ENCODE measurements at places on chromosomes 7 and 10.

GRCh38 chr7:30760514-30761213 is 8.7 kb downstream of the INMT start:
- DNase-seq = no peak

GRCh38 chr7:46058086-46058823 is 137.2 kb upstream of the IGFBP3 start:
- no peak for DNase-seq

GRCh38 chr7:99694201-99694911 is 14.6 kb upstream of the CYP3A5 start:
- DNase-seq = no peak

- no peak for DNase-seq
Observed at GRCh38 chr7:150317748-150318444, 5.3 kb upstream of the LRRC61 start.

DNA sequence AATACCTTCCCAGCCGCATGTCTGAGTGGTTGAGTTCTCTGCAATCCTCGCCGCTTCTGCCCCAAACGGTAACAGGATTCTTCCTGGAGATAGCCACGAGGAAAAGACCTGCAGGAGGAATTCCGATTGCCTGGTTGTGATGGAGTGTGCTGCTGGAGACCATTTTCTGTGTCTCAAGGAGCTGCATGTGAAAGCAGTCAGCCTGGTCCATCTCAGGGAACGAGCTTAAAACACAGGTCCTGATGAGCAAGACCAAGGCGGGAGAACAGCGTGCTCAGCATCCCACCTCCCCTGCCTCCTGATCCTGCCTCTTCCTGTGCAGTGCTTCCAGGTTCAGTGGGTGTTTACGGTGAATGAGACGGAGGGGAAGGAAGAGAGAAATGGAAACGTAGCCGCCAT is 26.5 kb downstream of the VIPR2 start:
- DNase-seq = no peak

DNA sequence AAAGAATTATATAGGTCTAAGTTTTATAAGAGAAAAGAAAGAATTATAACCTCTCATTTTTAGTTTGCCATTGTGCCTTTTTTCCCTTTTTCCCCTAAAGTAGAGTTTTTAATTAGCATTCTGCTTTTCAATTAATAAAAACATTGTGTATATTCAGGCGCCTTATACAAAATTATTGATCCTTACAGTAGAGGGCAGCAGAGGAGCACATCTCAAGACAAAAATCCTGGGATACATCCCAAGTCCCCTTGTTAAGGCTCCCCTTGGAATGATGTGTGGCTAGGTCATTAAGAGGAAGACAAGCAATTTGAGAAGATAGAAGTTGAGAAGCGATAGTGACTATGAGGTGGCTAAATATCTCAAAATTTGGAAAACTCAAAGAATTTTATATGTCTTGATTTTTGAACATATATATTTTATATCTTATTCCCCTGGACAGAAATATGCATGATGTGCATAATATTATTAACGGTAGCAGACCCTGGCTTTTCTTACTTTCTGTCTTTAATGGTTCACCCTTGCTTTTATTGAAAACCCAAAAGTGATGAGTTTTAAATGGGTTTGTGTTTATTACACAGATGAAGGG is 19.1 kb upstream of the TPK1 start:
- peak; percentile 44 for DNase-seq

- peak; percentile 28 for DNase-seq
Observed at GRCh38 chr10:96910488-96911395, 78.6 kb downstream of the LCOR start.

DNA sequence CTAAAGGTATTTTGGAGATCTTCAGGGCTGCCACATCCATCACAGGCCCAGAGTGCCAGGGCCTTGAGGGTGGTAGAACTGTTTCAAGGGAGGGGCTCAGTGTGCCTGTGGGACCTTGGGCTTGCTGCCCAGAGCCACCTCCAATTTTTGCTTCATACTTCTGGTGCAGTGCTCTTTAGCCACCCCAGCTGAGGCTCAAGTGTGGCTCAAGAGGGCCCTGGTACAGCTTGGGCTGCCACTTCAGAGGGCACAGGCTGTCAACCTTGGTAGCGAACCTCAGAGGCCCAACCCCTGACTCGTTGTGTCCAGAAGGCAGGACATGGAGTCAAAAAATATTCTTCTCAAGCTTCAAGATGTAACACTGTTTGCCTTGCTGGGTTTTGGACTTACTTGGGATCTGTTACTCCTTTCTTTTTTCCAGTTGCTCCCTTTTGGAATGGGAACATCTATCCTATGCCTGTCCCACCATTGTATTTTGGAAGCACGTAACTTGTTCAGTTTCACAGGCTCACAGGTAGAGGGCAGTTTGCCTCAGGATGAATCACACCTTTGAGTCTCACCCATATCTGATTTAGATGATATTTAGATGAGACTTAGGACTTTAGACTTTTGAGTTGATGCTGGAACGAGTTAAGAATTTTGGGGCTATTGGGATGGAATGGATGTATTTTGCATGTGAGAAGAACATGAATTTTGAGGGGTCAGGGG is 224.8 kb downstream of the RPS24 start:
- no peak for DNase-seq

- no peak for DNase-seq
Observed at GRCh38 chr7:132771301-132771730, 195.0 kb upstream of the PLXNA4 start.

- peak; percentile 88 for DNase-seq
Observed at GRCh38 chr7:20598459-20599309, 16.8 kb upstream of the ABCB5 start.

DNA sequence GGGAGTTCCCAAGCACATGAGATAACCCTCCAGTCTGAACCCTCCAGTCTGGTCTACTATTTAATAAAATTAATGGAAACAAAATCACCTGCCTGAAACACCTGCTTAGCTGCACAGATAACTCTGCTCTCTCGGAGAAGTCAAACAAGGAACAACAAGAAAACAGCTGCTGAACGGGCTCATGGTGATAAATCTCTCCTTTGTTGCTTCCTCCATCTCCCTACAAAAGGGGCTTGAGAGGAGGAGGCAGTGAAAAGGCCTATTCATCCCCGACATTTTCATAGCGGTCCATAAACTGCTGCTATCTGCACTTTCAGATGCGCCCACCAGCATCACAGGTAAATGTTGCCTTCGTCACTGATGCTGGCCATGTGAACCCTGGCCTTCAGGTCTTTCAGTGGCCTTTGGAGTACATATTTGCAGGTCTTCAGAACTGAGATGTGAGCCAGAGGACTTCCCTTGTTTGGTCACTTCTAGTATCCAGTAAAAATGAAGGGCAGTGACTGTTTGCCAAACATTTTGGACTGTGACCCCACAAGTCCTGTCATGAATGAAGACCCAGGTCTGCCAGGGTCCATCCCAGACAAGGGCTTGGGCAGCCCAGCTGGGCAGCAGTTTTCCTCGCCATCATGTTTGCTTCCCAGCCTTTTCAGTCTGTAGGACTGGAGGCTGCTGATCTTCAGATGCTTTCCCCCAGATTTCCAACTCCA is 15.9 kb downstream of the FKBP6 start:
- peak; percentile 31 for DNase-seq

GRCh38 chr7:106679153-106679931 is 18.4 kb upstream of the CCDC71L start:
- DNase-seq = no peak

DNA sequence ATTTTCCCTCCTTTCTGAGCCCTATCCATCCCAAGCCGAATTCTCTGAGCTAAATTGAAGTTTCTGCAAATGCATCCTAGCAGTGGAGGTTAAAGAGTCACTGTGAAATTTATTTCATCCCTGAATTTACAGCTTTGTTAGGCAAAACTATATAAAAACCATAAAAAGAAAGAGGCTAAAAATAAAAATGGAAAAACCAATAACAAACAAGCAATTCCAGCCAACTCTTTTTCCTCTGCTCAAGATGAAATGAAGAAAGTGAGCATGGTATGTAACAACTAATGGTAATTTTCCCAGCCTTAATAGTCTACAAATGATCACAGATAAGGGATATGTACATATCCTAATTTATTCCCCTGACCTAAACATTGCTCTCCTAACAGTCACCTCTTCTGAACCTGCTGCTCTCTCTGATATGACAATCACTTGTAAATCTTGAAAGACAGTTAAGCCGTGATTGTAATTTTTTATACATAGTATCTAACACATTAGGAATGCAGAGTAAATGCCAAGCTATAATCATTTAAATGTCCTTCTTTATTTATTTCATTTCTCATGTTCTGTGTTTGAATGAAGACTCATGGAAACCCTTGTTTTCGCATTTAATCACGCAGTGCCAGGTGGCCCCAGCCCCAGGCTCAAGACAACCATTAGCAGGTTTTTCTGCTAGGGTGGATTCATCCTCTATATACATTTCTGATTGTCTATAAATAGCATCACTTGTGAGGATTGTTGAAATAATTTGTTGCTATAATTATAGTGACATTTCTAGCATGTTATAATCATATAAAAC is 48.6 kb upstream of the NRP1 start:
- DNase-seq = no peak

DNA sequence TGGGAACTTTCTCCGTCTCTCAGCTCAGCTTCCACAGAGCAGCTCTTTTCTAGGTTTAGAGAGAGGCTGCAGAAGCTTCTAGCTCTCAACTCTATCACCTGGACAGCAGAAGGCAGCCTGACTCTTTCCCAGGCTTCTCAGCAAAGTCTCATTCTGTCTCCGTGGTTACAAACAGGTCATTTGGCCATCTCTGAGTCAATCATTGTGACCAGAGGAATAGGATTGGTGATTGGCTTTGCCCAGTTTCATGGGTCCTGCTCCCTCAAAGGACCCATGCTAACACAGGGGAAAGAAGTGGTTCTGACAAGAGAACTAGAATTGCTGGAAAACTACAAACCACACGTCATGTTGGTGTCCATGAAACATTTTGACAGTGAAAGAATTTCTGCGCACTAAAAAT is 43.6 kb downstream of the PRR15 start:
- DNase-seq = no peak

DNA sequence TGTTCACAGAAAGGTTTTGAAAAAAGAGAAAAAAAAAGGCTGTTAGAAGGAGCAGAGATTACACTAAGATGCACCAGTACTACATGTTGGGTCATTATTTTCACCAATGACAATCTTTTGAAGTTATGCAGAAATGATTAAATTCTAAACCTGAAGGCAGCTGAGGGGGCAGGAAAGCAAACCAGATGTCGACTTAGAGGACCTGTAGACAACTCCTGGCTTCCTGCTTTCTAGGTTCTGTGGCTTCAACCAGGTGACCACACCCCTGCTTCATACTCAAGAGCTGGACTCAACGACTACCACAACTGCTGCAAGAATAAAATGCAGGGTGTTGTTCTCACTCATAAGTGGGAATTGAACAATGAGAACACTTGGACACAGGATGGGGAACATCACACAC is 30.0 kb downstream of the MYOF start:
- no peak for DNase-seq

GRCh38 chr7:149787428-149788299 is 14.3 kb upstream of the ZNF467 start:
- no peak for DNase-seq

GRCh38 chr10:33136271-33136670 is 178.2 kb upstream of the ITGB1 start:
- DNase-seq = no peak

DNA sequence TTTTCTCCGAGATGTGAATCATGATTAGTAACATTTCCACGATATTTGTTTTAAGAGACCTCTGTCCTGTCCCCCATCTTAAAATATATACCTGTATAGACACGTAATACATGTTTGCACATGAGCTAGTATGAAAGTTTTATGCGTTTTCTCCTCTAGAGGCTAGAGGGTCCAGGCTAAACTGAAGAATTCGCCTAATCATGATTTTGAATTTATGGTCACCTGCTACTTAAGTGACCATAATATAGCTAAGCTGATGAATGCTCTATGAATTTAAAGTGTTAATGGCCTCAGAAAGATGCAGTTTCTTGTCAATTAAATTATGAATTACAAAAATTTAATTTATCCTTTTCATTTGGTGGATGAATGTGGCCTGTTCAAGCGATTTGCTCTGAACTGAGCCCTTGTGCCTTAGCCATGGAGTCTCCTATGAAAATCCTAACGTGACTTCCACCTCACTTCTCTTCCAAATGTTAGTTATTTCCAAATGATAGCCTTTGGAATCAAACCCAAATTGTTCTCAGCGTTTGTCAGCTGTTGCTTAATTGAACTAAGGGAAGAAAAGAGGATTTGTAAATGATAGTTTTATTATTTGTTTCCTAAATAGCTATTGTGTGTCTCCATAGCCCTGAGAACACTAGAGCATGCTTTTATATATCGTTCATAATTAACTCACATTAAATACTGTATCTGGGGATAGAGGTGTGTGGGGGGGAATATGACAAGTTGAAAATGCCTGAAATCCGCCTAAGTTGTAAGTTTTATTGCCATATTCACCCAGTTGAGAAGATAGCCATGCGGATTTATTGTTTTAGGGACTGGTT is 2.3 kb downstream of the CELF2 start:
- DNase-seq = no peak

DNA sequence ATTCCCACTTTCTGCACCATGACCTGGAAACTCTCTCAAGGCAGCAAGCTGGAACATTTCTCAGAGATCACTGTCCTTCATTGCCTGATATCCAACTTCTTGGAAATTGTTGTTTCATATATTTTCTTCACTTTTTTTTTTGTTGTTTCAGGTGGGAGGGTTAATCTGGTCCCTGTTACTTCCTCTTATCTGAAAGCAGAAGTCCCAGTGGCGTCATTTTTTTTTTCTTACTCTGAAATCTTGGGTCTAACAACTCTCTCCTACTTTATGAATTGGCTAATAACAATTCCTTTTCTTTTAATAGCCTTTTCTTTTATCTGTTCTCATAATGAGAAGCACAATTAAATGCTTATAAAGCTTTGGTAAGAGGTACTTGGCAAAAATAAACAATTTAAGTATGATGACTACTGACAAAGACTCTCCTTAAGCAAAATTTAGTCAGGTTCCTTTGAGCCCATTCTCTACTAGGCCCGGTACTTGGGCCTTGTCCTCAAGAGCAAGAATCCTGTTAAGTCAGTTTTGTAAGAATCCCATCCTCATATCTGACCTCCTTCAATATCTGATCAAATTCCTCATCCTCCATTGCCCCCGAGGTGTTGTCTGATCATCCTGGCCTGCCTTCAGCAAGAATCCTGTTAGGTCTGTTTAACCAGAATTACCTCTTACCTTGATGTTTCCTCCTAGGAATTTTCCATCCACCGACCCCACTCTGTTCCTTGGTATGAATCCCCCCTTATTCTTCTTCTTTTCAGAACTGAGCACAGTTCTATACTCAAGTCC is 11.5 kb upstream of the CC2D2B start:
- no peak for DNase-seq

- DNase-seq = no peak
Observed at GRCh38 chr7:18234519-18234918, 206.9 kb upstream of the PRPS1L1 start.

GRCh38 chr10:115992236-115992986 is 280.6 kb downstream of the GFRA1 start:
- no peak for DNase-seq
